ENCODE measurements at places on chromosomes 2 and 18.

DNA sequence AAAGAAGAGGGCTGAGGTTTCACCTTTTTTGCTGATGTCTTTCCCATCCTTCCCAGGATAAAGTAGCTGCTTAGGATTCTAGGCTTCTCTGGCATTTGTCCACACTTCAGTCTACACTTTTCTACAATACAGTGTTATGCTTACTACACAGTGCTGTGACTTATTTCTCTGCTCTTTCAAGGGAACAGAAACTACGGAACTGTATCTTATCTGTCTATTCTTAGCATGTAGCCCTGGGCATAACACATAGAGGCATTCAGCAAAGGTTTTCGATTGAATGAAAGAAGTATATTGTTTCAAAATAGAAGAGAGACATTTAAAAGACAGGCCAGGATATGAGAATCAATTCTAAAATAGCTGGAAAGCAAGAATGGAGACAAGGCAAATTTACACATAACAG is 110.9 kb downstream of the ARHGEF33 start:
- no peak for DNase-seq

- no peak for DNase-seq
Measured at GRCh38 chr2:191705084-191705483, 27.1 kb downstream of the NABP1 start.

DNA sequence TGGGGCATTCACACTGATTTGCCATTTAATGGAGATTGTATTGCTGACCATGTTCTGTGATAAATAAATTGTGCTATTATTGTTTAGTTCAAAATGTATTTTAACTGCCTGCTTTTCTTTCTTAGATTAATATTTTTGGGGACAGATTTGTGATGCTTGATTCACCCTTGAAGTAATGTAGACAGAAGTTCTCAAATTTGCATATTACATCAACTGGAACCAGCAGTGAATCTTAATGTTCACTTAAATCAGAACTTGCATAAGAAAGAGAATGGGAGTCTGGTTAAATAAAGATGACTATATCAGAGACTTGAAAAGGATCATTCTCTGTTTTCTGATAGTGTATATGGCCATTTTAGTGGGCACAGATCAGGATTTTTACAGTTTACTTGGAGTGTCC is 1.8 kb downstream of the DNAJC10 start:
- no peak for DNase-seq

- no peak for DNase-seq
Measured at GRCh38 chr2:15212249-15212648, 348.9 kb downstream of the NBAS start.

DNA sequence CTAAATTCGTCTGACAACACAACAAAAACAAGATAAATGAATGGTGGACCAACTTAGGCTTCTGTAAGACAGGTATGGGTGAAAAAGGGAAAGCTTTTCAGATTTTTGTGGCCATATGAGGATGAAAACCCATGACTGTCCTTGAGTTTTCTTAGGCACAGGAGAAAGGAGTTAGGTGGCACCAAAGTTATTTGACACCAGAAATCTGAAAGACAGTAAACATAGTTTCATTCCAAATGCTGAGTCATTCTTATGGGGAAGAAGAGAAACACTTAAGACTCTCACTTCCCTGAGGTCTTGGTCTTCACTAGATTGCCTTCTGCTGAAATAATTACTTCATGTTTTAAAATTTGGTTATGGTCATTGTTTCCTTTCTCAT is 5.2 kb upstream of the GPD2 start:
- no peak for DNase-seq

- DNase-seq, result no peak
Measured at GRCh38 chr2:38158378-38159118, 82.6 kb upstream of the CYP1B1 start.

GRCh38 chr2:65153515-65153914 is 23.6 kb upstream of the RAB1A start:
- no peak for DNase-seq

GRCh38 chr2:38147333-38148121 is 71.6 kb upstream of the CYP1B1 start:
- DNase-seq, result no peak

GRCh38 chr18:49985236-49985635 is 171.9 kb upstream of the ACAA2 start:
- DNase-seq, result no peak

GRCh38 chr2:128416109-128416785 is 97.6 kb upstream of the HS6ST1 start:
- DNase-seq, result no peak

Data from stimulated activated CD8-positive, alpha-beta memory T cell treated with anti-CD3 and anti-CD28 coated beads, Interleukin-7, amount 100 ng/mL, for 4 hours (primary cell).